ENCODE measurements at places on chromosomes 1 and 21. TPM values are rescaled to one million over a fixed set of nuclear protein-coding genes. Genes with fewer than 3 reads are reported as not detected.

The CD1D gene
- total RNA-seq, result 12.5 TPM

The HCN3 gene
- 1.2 TPM for total RNA-seq

The DRAXIN gene
- not detected for total RNA-seq

The SMPDL3B gene
- total RNA-seq, result not detected

The CGN gene
- under 0.01 TPM for total RNA-seq

The ITLN1 gene
- 3.5 TPM for total RNA-seq

The LAMC2 gene
- total RNA-seq, result 4.4 TPM

The METTL13 gene
- total RNA-seq, result 20.5 TPM

The UMODL1 gene
- total RNA-seq, result not detected

The RNF186 gene
- not detected for total RNA-seq

The CD84 gene
- not detected for total RNA-seq

The CNIH3 gene
- 2.2 TPM for total RNA-seq

The KRTAP13-2 gene
- total RNA-seq, result not detected

The WNT2B gene
- total RNA-seq, result 1.6 TPM

The NTRK1 gene
- not detected for total RNA-seq

The CCDC185 gene
- not detected for total RNA-seq

The SPRR4 gene
- not detected for total RNA-seq

The IL6R gene
- total RNA-seq, result 3.9 TPM

The SPRR2B gene
- total RNA-seq, result not detected

The S100A7 gene
- total RNA-seq, result not detected

The BRDT gene
- total RNA-seq, result not detected

The POMGNT1 gene
- 35.9 TPM for total RNA-seq

The NTNG1 gene
- 11.2 TPM for total RNA-seq

The CFAP74 gene
- total RNA-seq, result not detected

The PRDM16 gene
- under 0.01 TPM for total RNA-seq

The CAMK2N1 gene
- 6.9 TPM for total RNA-seq

The OR2L8 gene
- total RNA-seq, result not detected

The SPRR5 gene
- not detected for total RNA-seq

The SPRR2A gene
- total RNA-seq, result not detected

The MYOM3 gene
- 0.12 TPM for total RNA-seq

The RUNX1 gene
- total RNA-seq, result 16.7 TPM

The SLC9C2 gene
- total RNA-seq, result not detected

The PPP1R8 gene
- total RNA-seq, result 29.4 TPM

The THEMIS2 gene
- total RNA-seq, result 3.2 TPM

The TACSTD2 gene
- total RNA-seq, result not detected

The TRIM63 gene
- not detected for total RNA-seq

The URB2 gene
- total RNA-seq, result 4.8 TPM

The ADGRL4 gene
- 11.6 TPM for total RNA-seq

The PUSL1 gene
- total RNA-seq, result 36.8 TPM

The PFKFB2 gene
- total RNA-seq, result 6.0 TPM

The PLA2G2D gene
- not detected for total RNA-seq

The CYP4A22 gene
- total RNA-seq, result not detected

The EPHX1 gene
- 72.3 TPM for total RNA-seq

The SYT6 gene
- not detected for total RNA-seq

Measured in pericardium fibroblast (primary cell).